ENCODE measurements at places on chromosomes 11 and 22.

DNA sequence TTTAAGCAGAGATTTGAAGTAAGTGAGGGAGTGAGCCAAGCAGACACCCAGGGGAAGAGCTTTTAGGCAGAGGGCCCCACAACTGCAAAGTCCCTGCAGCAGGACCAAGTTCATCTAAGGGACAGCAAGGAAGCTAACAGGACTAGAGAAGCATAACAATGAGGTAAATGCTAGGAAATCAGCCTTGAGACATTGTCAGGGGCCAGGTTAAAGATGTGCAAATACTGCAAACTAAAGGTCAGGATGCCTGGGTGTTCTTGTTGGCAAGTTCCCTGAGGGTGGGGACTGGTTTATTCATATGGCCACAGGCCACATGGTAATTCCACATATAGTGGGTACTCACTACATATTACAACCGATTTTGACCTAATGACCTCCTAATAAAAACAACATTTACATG is 399.2 kb upstream of the NARS2 start:
- DNase-seq: no peak

DNA sequence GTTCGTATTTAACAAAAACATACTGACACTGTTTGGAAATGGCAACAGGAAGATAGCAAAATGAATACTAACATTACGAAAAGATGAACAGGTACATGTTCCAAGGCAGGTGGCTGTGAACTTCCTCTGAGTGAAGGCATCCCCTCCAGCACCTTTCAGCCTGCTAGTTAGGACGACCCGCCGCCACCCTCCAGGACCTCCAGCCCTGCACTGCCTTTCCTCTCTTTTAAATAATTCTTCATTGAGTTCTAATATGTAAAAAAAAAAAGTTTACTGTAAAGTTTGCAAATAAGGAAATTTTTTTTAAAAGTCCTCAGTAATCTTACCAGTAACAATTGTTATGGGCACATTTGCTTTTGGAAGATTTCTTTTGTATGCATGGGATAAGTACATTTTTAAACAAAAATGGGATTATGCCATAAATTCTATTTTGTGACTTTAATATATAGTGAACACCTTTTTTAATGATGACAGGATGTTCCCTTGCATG is 6.0 kb downstream of the NEAT1 start:
- DNase-seq: peak; percentile 75

GRCh38 chr11:118979434-118979833 is 7.9 kb downstream of the FOXR1 start:
- no peak for DNase-seq

GRCh38 chr11:19772480-19772879 is 59.8 kb downstream of the NAV2 start:
- DNase-seq: peak; percentile 54

GRCh38 chr11:125429807-125430678 is 66.0 kb downstream of the FEZ1 start:
- no peak for DNase-seq

DNA sequence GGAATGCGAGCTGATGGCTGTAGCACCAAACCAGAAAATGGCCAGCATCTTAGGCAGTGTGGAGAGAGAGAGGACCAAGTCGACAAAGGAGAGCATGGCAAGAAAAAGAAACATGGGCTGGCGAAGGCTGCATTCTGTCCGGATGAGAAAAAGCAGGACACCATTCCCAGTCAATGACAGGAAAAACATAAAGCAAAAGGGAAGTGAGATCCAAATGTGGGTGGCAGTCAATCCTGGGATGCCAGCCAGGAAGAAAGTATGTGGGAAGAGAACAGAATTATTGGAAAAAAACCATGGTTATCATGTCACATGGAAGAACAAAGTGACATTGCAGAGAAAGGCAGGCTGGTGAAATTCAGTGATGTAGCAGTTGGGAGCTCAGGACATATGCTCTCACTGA is 36.9 kb upstream of the OR56A1 start:
- DNase-seq: no peak

GRCh38 chr11:124942466-124943253 is 6.8 kb upstream of the HEPACAM start:
- DNase-seq: no peak

DNA sequence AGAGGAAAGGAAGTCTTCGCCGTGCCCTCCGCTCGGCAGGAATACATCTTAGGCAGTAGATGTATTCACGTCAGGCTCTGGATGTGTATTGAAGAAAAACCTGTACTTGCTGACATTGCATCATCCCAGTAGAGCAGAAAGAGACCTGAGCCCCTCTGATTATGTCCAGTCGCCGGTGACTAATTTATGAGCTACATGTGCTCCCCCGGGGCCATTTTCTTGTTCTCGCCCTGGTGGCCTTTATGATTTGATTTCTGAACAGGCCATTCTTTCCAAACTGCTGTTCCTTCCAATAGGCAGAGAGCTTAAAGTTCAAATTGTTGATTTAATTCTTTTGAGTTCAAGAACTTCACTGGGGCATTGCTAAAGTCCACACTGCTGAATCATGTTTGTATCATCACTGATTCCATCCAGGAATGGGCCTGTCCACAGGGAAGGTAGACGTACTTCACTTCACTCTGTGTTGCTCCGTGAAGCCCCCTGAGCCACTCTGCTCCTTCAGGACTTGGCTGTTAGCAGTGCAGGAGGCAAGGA is 137.3 kb upstream of the RASSF10 start:
- DNase-seq: no peak

GRCh38 chr11:6655020-6655789 is 404 bp downstream of the DCHS1 start:
- no peak for DNase-seq

DNA sequence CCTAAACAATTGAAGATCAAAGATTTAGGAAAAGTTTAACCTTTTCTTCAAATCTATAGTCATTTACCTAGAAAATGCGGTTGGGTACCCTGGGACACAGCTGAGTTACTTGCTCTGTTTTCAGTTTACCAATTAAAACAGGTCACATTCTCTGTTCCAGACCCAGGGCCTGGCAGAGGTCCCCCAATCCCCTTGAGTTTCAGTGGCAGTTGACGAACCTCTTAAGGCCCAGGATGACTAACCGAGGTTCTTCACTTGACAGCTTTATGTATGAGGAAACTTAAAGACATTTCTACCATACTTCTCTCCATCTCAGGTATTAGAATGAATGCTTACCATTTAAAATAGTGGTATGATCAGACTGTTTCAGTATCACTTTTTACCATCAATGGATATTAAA is 16.3 kb downstream of the LDHAL6A start:
- no peak for DNase-seq

GRCh38 chr11:110711776-110712658 is at the start of gene ARHGAP20:
Gene ARHGAP20, minus strand, starts transcription at chr11:110712437. Its CDS starts 206 bp downstream, at chr11:110712231.
- peak; percentile 73 for DNase-seq
